NCI-H510A treated with DMSO at 0.1 percent for 48 hours (cell line): ENCODE measurements at places on chromosomes 11 and 22.

DNA sequence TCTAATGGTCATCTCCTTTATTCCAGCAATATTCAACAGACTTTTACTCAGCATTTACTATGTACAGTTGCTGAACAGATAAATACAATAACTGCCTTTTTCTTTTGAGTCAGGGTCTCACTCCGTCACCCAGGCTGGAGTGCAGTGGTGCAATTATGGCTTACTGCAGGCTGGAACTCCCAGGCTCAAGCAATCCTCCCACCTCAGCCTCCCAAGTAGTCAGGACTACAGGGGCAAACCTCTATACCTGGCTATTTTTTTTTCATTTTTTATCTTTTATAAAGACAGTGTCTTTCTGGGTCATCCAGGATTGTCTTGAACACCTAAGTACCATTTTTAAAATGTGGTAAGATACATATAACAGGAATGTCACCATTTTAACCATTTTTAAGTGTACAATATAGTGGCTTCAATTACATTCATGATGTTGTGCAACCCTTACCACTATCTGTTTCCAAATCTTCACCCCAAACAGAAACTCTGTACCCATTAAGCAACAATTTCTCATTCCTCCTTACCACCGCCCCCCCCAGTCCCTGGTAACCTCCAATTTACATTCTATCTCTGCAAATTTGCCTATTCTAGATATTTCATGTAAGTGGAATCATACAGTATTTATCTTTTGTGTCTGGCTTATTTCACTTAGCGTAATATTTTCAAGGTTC lies 67.8 kb downstream of the MIAT start:
- DNase-seq, result no peak

- DNase-seq, result no peak
Measured at GRCh38 chr11:58024601-58025091, 965 bp downstream of the OR9Q1 start.

DNA sequence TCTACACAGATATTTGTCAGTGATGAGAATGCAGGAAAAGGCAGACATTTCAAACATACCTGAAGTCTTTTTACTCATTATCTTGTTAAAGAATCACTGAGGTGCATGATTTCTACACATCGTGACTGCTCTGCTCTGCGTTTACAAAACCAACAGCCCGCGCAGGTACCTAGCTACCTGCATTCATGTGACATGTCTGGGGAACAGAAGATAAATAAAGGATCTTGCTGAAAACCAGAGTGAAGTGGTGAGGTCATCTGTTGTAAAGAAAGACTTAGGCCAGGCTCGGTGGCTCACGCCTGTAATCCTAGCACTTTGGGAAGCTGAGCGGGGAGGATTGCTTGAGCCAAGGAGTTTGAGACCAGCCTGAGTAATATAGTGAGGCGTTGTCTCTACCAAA lies 15.7 kb downstream of the ASPHD2 start:
- DNase-seq, result peak; percentile 15

GRCh38 chr11:20631519-20632168 lies 32.2 kb downstream of the SLC6A5 start:
- DNase-seq, result no peak

- no peak for DNase-seq
Measured at GRCh38 chr11:32333320-32333991, 101.9 kb downstream of the WT1 start.

DNA sequence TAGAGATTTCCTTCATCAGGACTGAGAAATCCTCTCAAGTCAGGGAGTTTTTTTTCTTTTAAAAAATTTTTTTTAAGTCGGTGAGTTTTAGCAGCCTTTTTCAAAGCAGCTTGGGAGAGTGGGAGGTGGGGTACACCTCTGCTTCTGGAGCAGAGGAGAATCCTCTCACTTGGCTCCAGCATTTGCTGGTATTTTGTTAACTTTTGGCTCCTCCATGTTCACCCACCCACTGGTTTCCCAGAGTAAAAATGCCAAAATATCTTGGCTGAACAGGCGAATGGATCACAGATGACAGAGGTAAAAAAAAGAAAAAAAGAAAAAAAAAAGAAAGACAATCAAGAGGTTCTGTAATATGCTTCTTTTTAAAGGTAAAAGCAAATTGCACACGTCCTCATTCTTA lies 68.0 kb downstream of the GAB2 start:
- DNase-seq, result no peak
